Activated CD8-positive, alpha-beta T cell treated with anti-CD3 and anti-CD28 coated beads for 36 hours (primary cell): ENCODE measurements at places on chromosomes 16 and 17.

- H3K4me3 ChIP-seq: no peak overlapping the region
- no peak overlapping the region for H3K27ac ChIP-seq
- no peak for DNase-seq
Observed at GRCh38 chr16:84773312-84773711, 46.5 kb upstream of the CRISPLD2 start.

DNA sequence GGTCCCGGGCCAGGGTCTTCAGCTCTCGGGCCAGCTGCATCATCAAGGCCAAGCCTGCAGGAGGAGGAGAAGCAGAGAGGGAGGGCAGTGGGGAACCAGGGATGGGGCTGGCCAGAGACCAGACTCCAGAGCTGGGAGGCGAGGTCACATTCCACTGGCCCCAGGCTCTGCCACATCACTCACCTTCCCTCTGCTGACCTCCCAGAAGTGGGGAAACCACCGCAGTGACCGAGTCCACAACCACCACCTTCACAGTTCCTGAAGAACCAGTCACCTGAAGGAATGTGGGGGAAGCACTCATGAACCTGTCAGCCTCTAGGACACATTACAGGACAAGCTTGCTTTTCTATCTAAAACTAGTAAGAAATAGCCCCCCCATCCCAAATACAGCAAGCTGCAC is 16.4 kb downstream of the RAD51D start:
- H3K4me1 ChIP-seq: peaks cover 6% of the 10 kb centered on the region
- no peak overlapping the region for H3K4me3 ChIP-seq
- H3K36me3 ChIP-seq: peaks cover 48% of the 10 kb centered on the region
- no peak overlapping the region for H3K27ac ChIP-seq

DNA sequence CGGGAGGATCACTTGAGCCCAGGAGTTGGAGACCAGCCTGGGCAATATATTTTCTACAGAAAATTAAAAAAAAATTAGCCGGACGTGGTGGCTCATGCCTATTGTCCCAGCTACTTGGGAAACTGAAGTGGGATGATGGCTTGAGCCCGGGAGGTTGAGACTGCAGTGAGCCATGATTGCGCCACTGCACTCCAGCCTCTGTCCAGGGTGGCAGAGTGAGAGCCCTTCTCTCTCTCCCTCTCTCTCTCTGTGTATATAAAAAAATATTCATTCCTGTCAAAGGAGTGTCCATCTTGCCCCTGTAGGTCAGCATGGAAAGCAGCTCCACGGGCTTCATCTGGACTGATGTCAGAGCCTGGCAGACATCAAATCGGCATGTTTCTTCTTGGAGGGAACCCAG is 31.2 kb downstream of the MGAT5B start:
- H3K27me3 ChIP-seq: no peaks in the 10 kb centered on the region
- H3K4me3 ChIP-seq: no peak overlapping the region
- H3K27ac ChIP-seq: no peak overlapping the region
- H3K4me1 ChIP-seq: no peaks in the 10 kb centered on the region

DNA sequence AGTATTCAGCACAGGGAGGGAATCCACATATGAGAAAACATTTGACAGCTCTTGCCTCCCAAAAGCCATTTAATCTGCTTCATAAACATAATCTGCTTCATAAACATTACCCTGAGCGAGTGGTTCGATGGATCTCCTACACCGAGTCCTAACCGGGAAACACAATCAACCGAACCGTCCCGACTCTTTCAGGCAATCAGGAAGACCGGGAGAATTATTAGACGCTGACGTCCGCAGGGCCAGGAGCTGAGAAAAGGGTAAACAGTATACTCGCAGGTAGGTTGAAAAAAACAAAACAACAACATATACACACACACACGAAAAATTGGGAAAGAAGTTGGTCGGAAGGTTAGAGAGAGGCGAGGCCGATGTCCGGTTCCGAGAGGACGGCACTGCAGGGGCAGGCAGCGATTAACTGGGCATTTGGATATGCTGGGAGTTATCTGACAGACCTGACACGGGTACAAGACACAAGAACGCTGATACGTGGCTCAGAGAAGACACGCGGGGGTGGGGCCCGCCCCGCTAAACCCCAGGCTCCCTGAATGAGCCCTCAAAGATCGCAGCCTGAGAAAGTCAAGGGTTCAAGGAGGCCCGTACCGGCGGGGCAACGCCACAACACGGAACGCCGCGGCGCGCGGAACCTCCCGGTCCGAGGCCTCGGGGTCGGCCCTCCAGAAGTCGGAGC is 585 bp downstream of the AP1G1 start:
- H3K36me3 ChIP-seq: peaks cover 14% of the 10 kb centered on the region

GRCh38 chr16:4495766-4496165 is 19.6 kb downstream of the HMOX2 start:
- H3K4me1 ChIP-seq: peaks cover 79% of the 10 kb centered on the region
- H3K36me3 ChIP-seq: peaks cover 37% of the 10 kb centered on the region
- H3K4me3 ChIP-seq: no peak overlapping the region
- peak overlapping the region; percentile 58 for H3K27ac ChIP-seq
- no peak for DNase-seq

DNA sequence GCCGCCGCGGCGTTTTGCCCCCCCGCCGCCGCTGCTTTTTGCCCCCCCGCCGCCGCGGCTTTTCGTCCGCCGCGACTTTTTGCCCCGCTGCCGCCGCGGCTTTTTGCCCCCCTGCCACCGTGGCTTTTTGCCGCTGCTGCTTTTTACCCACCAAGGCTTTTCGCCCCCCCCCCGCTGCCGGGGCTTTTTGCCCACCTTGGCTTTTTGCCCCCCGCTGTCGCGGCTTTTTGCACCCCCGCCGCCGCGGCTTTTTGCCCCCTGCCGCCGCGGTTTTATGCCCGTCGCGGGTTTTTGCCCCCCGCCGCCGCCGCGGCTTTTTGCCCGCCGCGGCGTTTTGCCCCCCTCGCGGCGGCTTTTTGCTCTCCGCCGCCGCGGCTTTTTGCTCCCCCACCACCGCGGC is 1343.0 kb downstream of the TP53TG3F start:
- H3K4me3 ChIP-seq: no peak overlapping the region
- no peak for DNase-seq
- H3K27me3 ChIP-seq: no peaks in the 10 kb centered on the region
- no peaks in the 10 kb centered on the region for H3K36me3 ChIP-seq
- no peak overlapping the region for H3K27ac ChIP-seq

GRCh38 chr16:61233713-61234112 is 802.5 kb downstream of the CDH8 start:
- H3K36me3 ChIP-seq: no peaks in the 10 kb centered on the region
- no peak for DNase-seq
- H3K4me1 ChIP-seq: no peaks in the 10 kb centered on the region
- no peak overlapping the region for H3K4me3 ChIP-seq
- no peak overlapping the region for H3K27ac ChIP-seq

- DNase-seq: no peak
- H3K4me3 ChIP-seq: no peak overlapping the region
- H3K27me3 ChIP-seq: peaks cover 2% of the 10 kb centered on the region
- no peaks in the 10 kb centered on the region for H3K36me3 ChIP-seq
- H3K27ac ChIP-seq: no peak overlapping the region
- H3K4me1 ChIP-seq: peaks cover 9% of the 10 kb centered on the region
Observed at GRCh38 chr16:24853169-24853824, 7.5 kb downstream of the SLC5A11 start.

GRCh38 chr17:75271233-75271954 is 363 bp upstream of the MIF4GD start:
- peaks cover 32% of the 10 kb centered on the region for H3K4me1 ChIP-seq
- H3K27me3 ChIP-seq: no peaks in the 10 kb centered on the region
- DNase-seq: peak; percentile 87
- H3K4me3 ChIP-seq: peak overlapping the region; percentile 86

GRCh38 chr16:84095466-84095865 is 21.3 kb downstream of the MBTPS1 start:
- H3K4me1 ChIP-seq: peaks cover 14% of the 10 kb centered on the region
- no peak for DNase-seq
- no peak overlapping the region for H3K4me3 ChIP-seq
- peaks cover 44% of the 10 kb centered on the region for H3K36me3 ChIP-seq
- H3K27me3 ChIP-seq: no peaks in the 10 kb centered on the region

DNA sequence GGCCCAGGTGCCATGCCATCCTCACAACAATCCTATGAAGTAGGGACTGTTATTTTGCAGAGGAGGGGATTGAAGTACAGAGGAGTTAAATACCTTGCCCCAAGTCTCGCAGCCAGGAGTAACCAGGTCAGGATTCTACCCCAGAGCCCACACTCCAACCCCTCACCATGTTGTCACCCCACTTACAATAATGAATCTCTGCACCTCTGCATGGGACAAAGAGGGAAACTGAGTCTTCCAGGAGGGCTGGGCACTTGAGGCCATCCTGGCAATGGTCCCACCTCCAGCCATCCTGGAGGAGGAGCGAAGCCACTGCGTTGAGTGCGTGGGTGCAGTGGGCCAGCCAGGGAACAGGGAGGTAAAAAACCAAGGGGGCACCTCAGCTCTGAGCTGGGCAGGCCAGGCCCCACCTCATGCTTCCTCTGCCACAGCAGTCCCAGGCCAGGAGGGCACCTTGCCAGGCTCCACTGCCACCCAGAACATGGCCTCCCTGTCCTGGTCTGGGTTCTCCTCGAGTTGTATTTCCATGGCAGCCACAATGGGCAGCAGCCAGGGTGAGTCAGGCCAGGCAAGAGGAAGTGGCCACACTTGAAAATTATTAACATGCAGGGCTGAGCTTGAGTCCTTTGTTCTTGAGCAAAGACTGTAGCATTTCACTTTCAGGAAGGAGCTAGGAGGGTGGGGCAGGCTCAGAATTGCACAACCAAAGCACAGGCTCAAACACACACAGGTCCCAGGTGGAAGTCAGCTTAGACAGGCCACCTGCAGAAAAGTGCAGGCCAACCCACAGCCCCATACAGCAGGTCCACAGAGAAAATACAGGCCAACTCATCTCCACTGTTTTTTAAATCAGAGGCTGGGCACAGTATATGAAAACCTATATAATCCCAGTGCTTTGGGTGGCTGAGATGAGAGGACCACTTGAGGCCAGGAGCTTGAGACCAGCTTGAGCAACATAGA is 52.1 kb downstream of the CUEDC1 start:
- H3K27me3 ChIP-seq: no peaks in the 10 kb centered on the region
- no peaks in the 10 kb centered on the region for H3K36me3 ChIP-seq
- H3K27ac ChIP-seq: no peak overlapping the region
- H3K4me3 ChIP-seq: no peak overlapping the region
- peaks cover 5% of the 10 kb centered on the region for H3K4me1 ChIP-seq

- no peak overlapping the region for H3K27ac ChIP-seq
- H3K4me3 ChIP-seq: no peak overlapping the region
- no peaks in the 10 kb centered on the region for H3K36me3 ChIP-seq
- no peak for DNase-seq
Observed at GRCh38 chr16:75193730-75194444, 13.1 kb downstream of the CTRB2 start.

GRCh38 chr16:10405386-10405939 is 19.6 kb downstream of the ATF7IP2 start:
- H3K4me1 ChIP-seq: peaks cover 21% of the 10 kb centered on the region
- no peak overlapping the region for H3K4me3 ChIP-seq
- DNase-seq: no peak
- H3K27me3 ChIP-seq: no peaks in the 10 kb centered on the region
- H3K36me3 ChIP-seq: peaks cover 86% of the 10 kb centered on the region
- no peak overlapping the region for H3K27ac ChIP-seq

- H3K4me1 ChIP-seq: peaks cover 17% of the 10 kb centered on the region
- no peak for DNase-seq
- no peak overlapping the region for H3K4me3 ChIP-seq
Observed at GRCh38 chr16:2464333-2464732, 4.4 kb downstream of the TEDC2 start.

- H3K27me3 ChIP-seq: no peaks in the 10 kb centered on the region
- H3K27ac ChIP-seq: no peak overlapping the region
Observed at GRCh38 chr16:57757326-57757786, 21.8 kb downstream of the KATNB1 start.

GRCh38 chr16:86581458-86581857 is 3.1 kb downstream of the FOXL1 start:
- peaks cover 5% of the 10 kb centered on the region for H3K4me1 ChIP-seq
- H3K36me3 ChIP-seq: no peaks in the 10 kb centered on the region

- H3K4me1 ChIP-seq: peaks cover 3% of the 10 kb centered on the region
- no peak for DNase-seq
- H3K36me3 ChIP-seq: peaks cover 36% of the 10 kb centered on the region
- H3K4me3 ChIP-seq: no peak overlapping the region
Observed at GRCh38 chr17:36578671-36579070, 13.0 kb upstream of the DHRS11 start.

- DNase-seq: no peak
- H3K27me3 ChIP-seq: no peaks in the 10 kb centered on the region
- H3K27ac ChIP-seq: no peak overlapping the region
- no peaks in the 10 kb centered on the region for H3K36me3 ChIP-seq
- H3K4me3 ChIP-seq: no peak overlapping the region
- peaks cover 3% of the 10 kb centered on the region for H3K4me1 ChIP-seq
Observed at GRCh38 chr17:29054835-29055234, 11.9 kb downstream of the PIPOX start.

GRCh38 chr16:3071655-3072054 is 6.2 kb downstream of the IL32 start:
- no peak overlapping the region for H3K4me3 ChIP-seq
- DNase-seq: no peak
- H3K4me1 ChIP-seq: peaks cover 75% of the 10 kb centered on the region

GRCh38 chr16:72969146-72969545 is 78.8 kb downstream of the ZFHX3 start:
- no peaks in the 10 kb centered on the region for H3K4me1 ChIP-seq
- H3K4me3 ChIP-seq: no peak overlapping the region
- no peaks in the 10 kb centered on the region for H3K36me3 ChIP-seq
- no peaks in the 10 kb centered on the region for H3K27me3 ChIP-seq
- no peak overlapping the region for H3K27ac ChIP-seq
- DNase-seq: no peak

- no peak for DNase-seq
- H3K4me3 ChIP-seq: no peak overlapping the region
- H3K27me3 ChIP-seq: peaks cover 6% of the 10 kb centered on the region
- H3K27ac ChIP-seq: no peak overlapping the region
Observed at GRCh38 chr16:20410121-20410723, 888 bp downstream of the ACSM5 start.

- H3K27me3 ChIP-seq: peaks cover 2% of the 10 kb centered on the region
- no peak for DNase-seq
- no peaks in the 10 kb centered on the region for H3K4me1 ChIP-seq
- no peak overlapping the region for H3K4me3 ChIP-seq
- H3K27ac ChIP-seq: no peak overlapping the region
- H3K36me3 ChIP-seq: no peaks in the 10 kb centered on the region
Observed at GRCh38 chr16:23245268-23245667, 56.8 kb upstream of the SCNN1B start.

GRCh38 chr17:43042025-43042628 is 17.1 kb downstream of the RND2 start:
- H3K4me3 ChIP-seq: no peak overlapping the region
- H3K36me3 ChIP-seq: peaks cover 14% of the 10 kb centered on the region

GRCh38 chr16:15604460-15605440 is 38.2 kb downstream of the MARF1 start:
- peaks cover 57% of the 10 kb centered on the region for H3K36me3 ChIP-seq
- H3K27ac ChIP-seq: peak overlapping the region; percentile 8
- peaks cover 1% of the 10 kb centered on the region for H3K4me1 ChIP-seq
- no peak for DNase-seq
- no peaks in the 10 kb centered on the region for H3K27me3 ChIP-seq
- no peak overlapping the region for H3K4me3 ChIP-seq

- H3K4me1 ChIP-seq: no peaks in the 10 kb centered on the region
- no peak overlapping the region for H3K4me3 ChIP-seq
- no peak for DNase-seq
- no peak overlapping the region for H3K27ac ChIP-seq
- no peaks in the 10 kb centered on the region for H3K27me3 ChIP-seq
Observed at GRCh38 chr16:5971924-5972323, 874.3 kb upstream of the EEF2KMT start.

- no peaks in the 10 kb centered on the region for H3K36me3 ChIP-seq
- peaks cover 2% of the 10 kb centered on the region for H3K4me1 ChIP-seq
- H3K27ac ChIP-seq: no peak overlapping the region
- no peak for DNase-seq
Observed at GRCh38 chr17:20120836-20121235, 111.7 kb downstream of the SPECC1 start.
